ENCODE measurements at places on chromosomes 1 and 21. TPM values are rescaled to one million over a fixed set of nuclear protein-coding genes. Genes with fewer than 3 reads are reported as not detected.

The LYPD8 gene
- 0.54 TPM for total RNA-seq

The RAD54L gene
- 3.0 TPM for total RNA-seq

The RAP1A gene
- 6.7 TPM for total RNA-seq

The KMO gene
- total RNA-seq = 0.81 TPM

The KIAA1614 gene
- total RNA-seq = 0.81 TPM

The HSPB7 gene
- not detected for total RNA-seq

The KCNJ9 gene
- total RNA-seq = not detected

The OXCT2 gene
- 1.6 TPM for total RNA-seq

The CFHR2 gene
- total RNA-seq = not detected

The KIF2C gene
- 3.0 TPM for total RNA-seq

The SPATA17 gene
- total RNA-seq = under 0.01 TPM

The RBP7 gene
- not detected for total RNA-seq

The METTL18 gene
- total RNA-seq = 1.9 TPM

The TTC22 gene
- total RNA-seq = 5.7 TPM

The ERG gene
- 89.1 TPM for total RNA-seq

The RAB25 gene
- total RNA-seq = under 0.01 TPM

The FYB2 gene
- not detected for total RNA-seq

The CYP4Z1 gene
- not detected for total RNA-seq

The AIRE gene
- total RNA-seq = 0.27 TPM

The MATN1 gene
- total RNA-seq = 2.7 TPM

The SPATA46 gene
- not detected for total RNA-seq

The PGLYRP4 gene
- total RNA-seq = 0.27 TPM

The CITED4 gene
- 4.6 TPM for total RNA-seq

The SERPINC1 gene
- total RNA-seq = under 0.01 TPM

The RNU1-1 gene
- total RNA-seq = under 0.01 TPM

The CREG1 gene
- total RNA-seq = 140 TPM

The ESRRG gene
- total RNA-seq = not detected

The NLRP3 gene
- 18.0 TPM for total RNA-seq

The ABCA4 gene
- total RNA-seq = not detected

The TTC39A gene
- total RNA-seq = 0.54 TPM

The LCE2A gene
- total RNA-seq = not detected

The AMPD2 gene
- 259 TPM for total RNA-seq

The SPATA21 gene
- not detected for total RNA-seq

The DR1 gene
- 12.9 TPM for total RNA-seq

The CACHD1 gene
- total RNA-seq = 3.8 TPM

The RCAN3 gene
- total RNA-seq = 11.6 TPM

The KRTAP13-2 gene
- total RNA-seq = not detected

The BNIPL gene
- under 0.01 TPM for total RNA-seq

The SLC45A1 gene
- 0.27 TPM for total RNA-seq

The CRYBG2 gene
- under 0.01 TPM for total RNA-seq

The DHRS3 gene
- total RNA-seq = 7.3 TPM

The HAO2 gene
- total RNA-seq = not detected

The TMCC2 gene
- total RNA-seq = 8.6 TPM

The LORICRIN gene
- not detected for total RNA-seq

The ABCG1 gene
- total RNA-seq = 45.5 TPM

The CD48 gene
- total RNA-seq = 18.0 TPM

The SELE gene
- total RNA-seq = under 0.01 TPM

The CFHR3 gene
- not detected for total RNA-seq

The C1orf56 gene
- 5.1 TPM for total RNA-seq

The CHI3L1 gene
- 0.81 TPM for total RNA-seq

The SPATA45 gene
- not detected for total RNA-seq

The CLIC6 gene
- under 0.01 TPM for total RNA-seq

The KIFAP3 gene
- total RNA-seq = 14.5 TPM

The DIO1 gene
- total RNA-seq = not detected

The PODN gene
- not detected for total RNA-seq

The DCDC2B gene
- total RNA-seq = under 0.01 TPM

The ARPC5 gene
- 35.0 TPM for total RNA-seq

All from hematopoietic multipotent progenitor cell (in vitro differentiated cells).